ENCODE measurements at places on chromosomes 3 and 15.

GRCh38 chr3:25428789-25429335 is 799 bp downstream of the RARB start:
- DNase-seq, result no peak

GRCh38 chr15:29044503-29044901 is 158.7 kb downstream of the APBA2 start:
- no peak for DNase-seq

GRCh38 chr3:134312072-134312872 is 61.6 kb upstream of the RYK start:
- DNase-seq, result no peak

DNA sequence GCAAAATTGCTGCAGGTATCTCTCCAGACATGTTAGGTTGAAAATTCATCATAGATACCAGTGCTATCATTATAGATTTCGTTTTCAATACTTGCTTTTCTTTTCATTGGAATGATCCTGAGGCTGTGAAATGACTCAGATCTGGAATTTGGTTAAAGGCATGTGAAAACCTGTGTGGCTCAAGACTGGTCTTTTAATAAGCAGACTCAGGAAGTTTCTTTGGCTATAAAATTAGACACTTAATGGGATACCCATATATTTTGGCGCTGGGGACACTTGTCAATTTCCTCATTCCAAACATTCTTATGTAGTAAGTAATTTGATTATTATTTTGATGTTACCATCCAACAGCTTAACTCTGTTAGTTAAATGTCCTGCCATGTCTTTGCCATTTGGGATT is 1041.1 kb upstream of the GBE1 start:
- no peak for DNase-seq

DNA sequence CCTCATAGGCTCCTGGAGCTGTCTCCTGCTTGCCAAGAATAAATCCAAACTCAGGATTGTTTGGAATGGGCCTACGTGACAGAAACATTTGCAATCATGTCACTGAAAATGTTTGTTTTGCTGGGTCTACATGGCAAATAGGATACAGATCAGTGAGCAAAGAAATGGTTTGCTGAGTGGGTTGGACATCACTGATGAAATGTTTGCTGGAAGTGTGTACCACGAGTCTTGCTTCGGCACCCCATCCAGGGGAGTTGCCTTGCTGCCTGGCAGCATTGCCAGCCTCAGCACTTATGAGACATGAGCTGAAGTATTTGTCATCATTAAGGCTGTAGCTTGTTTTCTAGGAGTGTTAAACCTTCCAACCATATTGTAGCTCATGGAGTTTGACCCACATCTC is 213.3 kb upstream of the CFAP20DC start:
- no peak for DNase-seq

DNA sequence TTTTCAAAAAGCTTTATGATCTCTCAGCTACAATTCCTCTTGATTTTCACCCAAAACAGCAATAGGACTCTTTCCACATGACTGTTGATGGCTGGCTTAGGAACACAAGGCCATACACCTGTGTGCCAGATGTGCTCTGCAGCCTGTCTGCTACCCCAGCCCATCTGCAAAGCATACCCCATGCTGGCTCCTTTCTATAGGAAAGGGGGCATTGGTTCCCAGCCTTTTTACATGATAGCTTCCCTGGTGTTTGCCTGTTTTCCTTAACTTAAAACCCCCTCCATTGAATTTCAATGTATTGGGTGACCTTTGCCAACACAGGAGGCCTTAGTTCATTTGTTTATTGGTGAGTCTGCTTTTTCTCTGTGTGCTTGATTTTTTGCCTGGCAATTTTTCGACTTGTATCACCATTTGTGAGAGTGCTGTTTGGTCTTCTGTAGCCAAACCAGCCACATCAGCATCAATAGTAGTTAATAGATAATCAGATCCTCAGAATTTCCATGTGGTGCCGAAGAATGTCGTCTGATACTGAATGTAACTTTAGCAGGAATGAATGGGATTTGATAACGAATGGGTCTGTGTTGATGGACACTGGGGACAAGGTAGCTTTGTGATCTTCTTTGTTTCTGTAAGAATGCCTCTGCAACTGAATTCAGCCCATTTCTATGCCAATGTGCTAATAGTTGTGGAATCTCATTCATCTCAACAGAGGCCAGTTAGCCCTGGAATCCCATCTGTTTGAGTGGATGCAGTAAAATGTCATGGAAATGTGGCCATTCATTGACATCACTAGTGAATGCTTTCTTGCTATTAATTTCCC is 272.2 kb upstream of the RARB start:
- no peak for DNase-seq

DNA sequence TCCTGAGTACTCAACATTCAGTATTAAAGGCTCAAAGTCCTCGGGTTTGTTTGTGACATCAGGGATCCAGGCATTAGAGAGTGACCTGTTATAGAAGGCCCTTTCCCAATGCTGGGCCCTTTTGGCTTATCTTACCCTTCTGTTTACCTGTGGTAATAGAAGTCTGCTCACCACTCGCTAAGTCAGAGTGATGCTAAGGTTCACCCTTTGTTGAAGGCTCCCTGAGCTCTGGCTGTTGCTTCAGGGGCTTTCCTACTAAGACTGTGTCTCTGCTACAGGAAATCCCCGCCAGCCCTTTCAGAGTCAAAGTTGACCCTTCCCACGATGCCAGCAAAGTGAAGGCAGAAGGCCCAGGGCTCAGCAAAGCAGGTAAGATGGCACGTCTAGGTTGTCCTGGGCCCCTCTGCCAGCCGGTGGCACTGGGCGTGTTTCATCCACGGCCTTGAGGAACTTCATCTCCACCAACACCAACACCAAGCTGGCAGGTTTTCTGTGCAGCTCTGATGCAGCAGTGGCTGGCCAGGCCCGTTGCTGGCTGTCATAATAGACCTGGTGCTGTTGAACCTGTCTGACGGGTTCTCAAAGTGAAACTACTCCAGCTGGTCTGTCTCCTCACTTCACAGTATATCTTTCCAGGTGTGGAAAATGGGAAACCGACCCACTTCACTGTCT is 99.1 kb downstream of the DNASE1L3 start:
- DNase-seq, result no peak

DNA sequence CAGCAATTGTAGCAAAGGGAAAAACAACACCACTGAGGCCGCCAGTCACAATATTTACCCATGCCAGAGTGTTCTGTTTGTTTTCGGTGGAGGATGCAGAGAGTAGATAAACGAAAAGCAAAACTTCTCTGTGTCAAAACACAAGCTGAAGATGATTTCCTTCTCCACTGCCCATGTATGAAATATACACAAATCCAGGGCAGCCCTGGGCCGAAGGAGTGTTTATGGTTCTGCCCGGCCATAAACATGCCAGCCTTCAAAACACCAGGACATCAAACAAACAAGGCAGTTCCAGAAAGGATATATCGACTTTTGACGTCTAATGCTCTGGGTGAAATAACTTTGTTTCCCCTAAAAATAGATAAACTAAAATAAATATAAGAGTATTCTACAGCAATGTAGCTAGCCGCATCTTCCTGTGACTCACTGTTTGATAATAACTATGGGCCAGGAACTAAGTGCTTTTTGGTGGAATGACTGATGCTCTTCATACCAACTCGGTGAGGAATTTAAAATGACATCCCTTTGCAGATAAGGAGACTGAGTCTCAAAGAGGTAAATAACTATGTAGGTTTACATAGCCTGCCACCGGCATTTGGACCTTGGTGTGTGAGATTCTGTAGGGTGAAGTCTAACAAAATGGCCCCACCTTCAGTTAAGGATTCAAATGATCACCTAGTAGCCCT is 82.8 kb downstream of the MAGI1 start:
- no peak for DNase-seq

DNA sequence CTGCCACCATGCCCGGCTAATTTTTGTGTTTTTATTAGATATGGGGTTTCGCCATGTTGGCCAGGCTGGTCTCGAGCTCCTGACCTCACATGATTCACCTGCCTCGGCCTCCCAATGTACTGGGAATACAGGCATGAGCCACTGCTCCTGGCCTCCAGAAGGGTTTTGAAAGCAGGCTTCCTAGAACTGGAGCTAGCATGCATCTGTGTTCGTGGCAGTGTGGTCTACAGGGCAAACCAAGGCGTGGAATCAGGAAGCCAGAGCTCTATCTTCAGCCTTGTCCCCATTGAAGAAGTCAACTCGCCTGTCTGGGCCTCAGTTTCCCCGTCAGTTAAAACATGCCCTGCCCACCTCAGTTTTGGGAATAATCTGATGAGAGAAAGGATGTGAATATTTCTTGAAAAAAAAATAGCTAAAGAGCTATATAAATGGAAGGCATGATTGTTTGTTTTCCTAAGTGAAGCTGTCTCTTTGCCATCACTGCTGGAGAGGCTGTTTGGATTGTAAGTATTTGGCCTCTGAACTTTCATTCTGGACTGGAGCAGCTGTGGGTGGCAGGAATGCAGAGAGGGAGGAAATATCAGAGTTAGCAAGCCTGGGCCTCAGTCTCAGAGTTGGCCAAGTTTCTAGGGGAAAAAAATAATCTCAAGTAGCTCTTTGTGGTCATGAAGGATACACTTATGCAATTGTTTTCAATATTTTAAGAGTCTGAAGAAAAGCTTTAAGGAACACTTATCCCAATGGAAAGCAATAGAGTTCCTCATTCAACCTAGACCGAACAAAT is 36.5 kb upstream of the UACA start:
- no peak for DNase-seq

DNA sequence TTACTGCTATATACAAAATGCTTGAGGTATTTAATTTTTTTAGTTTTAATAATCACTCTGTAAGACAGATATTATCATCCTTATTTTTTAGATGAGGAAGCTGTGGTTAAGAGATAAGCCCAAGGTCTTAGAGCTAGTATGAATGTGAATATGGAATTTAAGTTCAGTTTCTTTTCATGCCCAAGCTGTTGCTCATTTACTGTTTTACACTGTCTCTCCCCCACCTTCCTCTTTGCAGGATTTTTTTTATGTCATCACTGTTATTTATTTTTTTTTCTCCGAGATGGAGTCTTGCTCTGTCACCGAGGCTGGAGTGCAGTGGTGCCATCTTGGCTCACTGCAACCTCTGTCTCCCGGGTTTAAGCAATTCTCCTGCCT is 22.5 kb downstream of the MAP2K5 start:
- no peak for DNase-seq

DNA sequence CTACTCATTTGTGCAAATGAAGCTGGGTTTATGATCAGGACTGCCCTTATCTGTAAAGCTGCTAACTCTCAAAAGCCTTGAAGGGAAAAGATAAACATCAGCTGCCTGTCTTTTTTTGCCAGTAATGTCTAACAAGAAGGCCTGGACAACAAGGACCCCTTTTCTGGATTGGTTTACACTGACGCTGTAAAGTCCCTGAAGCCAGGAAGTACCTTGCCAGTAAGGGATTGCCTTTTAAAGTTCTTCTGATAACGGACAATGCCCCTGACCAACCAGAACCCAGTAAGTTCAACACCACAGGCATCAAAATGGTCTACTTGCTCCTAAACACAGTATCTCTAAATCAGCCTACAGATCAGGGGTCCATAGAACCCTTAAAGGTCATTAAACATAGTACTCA is 178.0 kb downstream of the PCCB start:
- no peak for DNase-seq

DNA sequence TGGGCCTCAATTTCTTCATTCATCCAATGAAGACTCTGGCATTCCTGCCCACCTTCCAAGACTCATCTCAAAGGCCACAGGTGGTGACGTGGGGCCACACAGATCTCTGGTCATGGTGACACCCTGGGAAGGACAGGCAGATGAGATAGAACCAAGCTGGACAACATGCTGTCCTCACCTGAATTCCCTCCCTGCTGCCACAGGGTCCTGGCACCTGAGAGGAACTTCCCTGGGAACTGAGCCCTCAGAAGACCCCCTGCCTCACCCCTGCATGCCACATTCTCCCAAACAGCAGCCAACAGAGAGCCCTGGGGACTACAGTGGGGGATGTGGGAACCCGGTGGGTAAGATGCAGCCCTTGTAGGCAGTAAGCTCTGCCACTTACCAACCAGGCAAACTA is 10.7 kb downstream of the KLF15 start:
- DNase-seq, result no peak

- DNase-seq, result no peak
Observed at GRCh38 chr3:122023335-122023910, 1.4 kb upstream of the ILDR1 start.

DNA sequence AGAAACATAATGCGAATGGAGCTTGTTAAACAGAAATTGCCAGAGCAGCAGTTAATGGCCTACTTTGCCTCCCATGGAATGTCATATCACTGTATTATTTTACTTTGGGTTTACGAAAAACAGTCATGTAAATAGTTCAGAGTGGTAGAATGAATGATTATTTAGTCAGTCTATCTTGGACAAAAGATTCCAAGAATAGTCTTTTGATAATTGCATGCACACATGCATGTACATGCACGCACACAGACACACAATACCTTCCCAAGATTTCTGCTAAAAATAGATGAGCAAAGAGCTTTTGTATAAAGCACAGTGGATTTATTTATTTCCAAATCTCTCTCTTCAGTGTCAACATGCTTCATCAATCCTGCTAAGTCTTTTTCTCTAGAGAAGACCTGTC is 800.7 kb downstream of the DIPK2A start:
- no peak for DNase-seq

- DNase-seq, result no peak
Observed at GRCh38 chr3:128390867-128391266, 75.8 kb downstream of the DNAJB8 start.

DNA sequence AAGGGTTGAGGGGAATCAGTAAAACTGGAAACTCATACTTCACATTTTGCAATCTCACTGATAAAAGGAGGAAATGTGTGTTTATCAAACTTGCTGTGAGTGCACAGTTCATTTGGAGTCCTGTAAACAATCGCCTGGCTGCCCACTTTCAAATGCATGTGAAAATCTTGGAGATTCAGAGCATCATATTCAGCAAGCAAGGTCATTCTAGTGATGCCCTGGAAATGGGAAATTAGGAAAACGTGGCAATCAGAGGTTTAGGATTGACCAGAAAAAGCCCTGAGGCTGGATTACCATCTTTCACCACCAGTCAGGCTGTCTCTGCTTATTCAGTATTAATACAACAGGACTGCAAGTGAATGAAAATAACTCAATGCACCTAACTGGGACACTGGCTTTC is 23.9 kb downstream of the DPH6 start:
- DNase-seq, result no peak

- DNase-seq, result no peak
Observed at GRCh38 chr3:184260724-184261269, 556 bp downstream of the CAMK2N2 start.

DNA sequence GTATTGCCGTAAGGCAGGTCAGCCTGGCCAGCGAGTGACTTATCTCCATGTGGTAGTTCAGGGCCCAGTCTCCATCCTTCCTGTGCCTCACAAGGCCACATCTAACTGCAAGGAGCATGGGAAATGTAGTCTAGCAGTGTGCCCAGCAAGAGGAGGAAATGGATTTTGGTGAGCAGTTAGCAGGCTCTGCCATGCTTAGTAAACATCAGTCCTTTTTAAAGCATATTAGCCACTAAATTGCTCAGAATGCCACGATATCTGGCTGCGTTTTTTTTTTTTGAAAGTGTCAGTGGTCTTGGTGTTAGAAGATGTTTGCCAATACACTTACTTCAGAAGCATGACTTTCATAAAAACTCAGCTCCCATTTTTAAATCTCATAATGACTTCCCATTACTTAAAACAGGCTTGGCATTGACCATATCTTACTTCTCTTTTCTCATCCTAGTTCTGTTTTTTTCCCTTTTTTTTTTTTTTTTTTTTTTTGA is 470.2 kb upstream of the TPRG1 start:
- DNase-seq, result no peak

- DNase-seq, result peak; percentile 54
Observed at GRCh38 chr15:98776607-98777281, 128.4 kb downstream of the IGF1R start.

- DNase-seq, result no peak
Observed at GRCh38 chr15:98728811-98729160, 80.4 kb downstream of the IGF1R start.

GRCh38 chr3:123028233-123028828 is 768 bp upstream of the SEMA5B start:
- peak; percentile 14 for DNase-seq

Measured in CMK (cell line).